Fibroblast of the conjunctiva (primary cell): ENCODE measurements at places on chromosomes 7 and 10.
A peak's percentile ranks its signal among the peaks of the same experiment; 100 is the strongest.

DNA sequence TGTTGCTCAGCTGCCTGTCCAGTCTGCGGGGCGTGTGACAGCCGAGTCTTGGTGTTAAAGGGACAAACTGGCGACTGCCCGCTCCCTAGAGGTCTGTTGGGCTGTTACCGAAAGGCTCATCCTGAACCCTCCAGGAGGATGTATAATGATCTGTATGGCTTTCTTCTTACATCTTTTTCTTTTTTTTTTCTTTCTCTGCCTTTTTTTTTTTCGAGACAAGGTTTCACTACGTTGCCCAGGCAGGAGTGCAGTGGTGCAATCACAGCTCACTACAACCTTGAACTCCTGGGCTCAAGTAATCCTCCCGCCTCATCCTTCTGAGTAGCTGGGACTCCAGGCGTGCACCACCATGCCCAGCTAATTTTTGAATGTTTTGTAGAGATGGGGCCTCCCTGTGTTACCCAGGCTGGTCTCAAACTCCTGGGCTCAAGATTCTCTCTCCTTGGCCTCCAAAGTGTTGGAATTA lies 857 bp downstream of the INTS15 start:
- no peak for DNase-seq

DNA sequence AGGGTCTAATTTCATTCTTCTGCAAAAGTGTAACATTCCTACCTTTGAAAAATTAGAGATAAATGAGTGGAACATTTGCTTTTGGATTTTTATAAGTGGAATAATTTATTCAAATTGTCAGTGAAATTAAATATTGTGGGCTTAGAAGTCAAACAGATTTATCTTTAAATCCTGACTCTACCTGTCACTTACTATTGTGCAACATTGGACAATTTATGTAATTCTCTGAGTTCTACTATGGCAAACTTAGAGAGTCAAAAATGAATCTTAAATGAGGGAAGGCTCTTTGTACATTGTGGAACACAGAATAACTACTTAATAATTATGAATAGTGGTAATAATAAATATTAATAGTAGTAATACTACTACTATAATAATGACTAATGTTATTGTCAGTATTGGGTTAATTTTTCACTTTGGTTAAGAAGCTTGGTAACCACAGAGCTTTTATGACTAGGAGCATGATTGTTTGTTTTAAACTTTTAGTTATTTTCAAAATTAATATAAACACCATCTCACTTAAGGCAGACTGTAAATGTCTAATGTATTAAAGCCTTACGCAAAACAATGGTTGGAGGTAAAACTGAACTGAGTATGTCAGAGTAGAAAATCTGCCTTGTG lies 70.0 kb downstream of the PRKG1 start:
- DNase-seq: no peak

DNA sequence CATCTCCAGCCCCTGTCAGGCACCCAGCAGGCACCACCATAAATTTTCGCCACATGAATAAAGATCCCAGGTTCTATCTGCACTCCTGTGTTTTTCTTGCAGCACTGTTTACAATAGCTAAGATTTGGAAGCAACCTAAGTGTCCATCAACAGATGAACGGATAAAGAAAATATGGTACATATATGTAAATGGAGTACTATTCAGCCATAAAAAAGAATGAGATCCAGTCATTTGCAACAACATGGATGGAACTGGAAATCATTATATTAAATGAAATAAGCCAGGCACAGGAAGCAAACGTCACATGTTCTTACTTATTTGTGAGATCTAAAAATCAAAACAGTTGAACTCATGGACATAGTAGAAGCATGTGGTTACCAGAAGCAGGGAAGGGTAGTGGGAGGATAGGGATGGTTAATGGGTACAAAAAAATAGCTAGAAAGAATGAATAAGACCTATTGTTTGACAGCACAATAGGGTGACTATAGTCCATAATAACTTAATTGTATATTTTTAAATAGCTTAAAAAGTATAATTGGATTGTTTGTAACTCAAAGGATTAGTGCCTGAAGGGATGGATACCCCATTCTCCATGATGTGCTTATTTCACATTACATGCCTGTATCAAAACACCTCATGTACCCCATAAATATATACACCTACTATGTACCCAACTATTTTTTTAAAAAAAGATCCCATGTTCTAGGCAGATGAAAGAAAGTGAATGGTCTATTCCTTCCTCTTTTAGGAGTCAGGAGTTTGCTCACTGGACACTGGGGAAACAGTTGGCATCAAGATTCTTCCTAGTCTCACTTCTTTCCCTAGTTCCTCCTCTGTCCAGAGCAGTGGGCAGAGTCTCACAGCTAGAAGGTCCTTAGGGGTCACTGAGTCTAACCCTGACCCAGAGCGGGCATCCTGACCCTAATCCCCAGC lies 1.0 kb upstream of the NPFFR1 start:
- no peak for DNase-seq

- no peak for DNase-seq
Measured at GRCh38 chr7:50858528-50859245, 76.0 kb upstream of the GRB10 start.

DNA sequence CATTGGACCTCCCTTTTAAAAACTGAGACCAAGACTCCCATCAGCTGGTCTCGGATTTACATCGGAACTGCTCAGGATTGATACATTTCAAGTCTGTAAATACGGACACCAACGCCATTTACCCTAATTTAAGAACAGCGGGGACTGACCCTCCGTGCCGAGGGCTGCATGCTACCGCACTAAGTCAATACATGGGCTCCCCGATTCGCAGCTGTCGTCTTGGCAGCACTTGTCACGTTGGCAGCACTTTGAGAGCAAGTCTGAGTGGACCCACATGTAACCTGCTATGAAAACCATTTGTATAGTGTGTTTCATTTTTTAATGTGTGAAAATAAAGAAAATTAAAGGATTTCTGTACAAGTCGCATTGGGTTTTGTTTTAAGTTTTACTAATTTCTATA lies 83.4 kb downstream of the EZH2 start:
- no peak for DNase-seq

- no peak for DNase-seq
Measured at GRCh38 chr7:148107443-148108127, 483.0 kb upstream of the C7orf33 start.

- DNase-seq: no peak
Measured at GRCh38 chr10:17033529-17034260, 95.9 kb downstream of the CUBN start.

GRCh38 chr7:127290801-127291361 lies 38.1 kb upstream of the GRM8 start:
- DNase-seq: no peak

DNA sequence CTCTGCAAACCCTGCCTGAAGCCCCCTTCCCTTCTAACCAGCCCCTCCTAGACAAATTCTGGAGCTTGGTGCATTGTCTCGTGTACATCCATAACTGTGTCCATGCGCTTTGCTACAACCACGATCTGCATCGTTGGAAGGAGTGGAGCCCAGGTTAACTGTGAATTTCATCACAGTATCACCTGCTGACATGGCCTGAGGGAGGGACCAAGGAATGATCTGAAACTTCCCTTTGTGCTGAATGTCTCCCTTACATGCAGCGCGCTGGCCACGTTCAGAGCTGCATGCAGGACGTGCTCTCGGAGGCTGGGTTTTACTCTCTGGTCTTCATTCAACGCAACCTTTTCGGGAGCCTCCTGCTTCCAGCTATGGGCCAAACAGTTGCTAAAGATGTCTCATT lies 222.3 kb downstream of the CUX1 start:
- no peak for DNase-seq

GRCh38 chr10:17228091-17229015 lies at the start of gene VIM:
VIM (plus strand) TSS chr10:17228241; CDS start chr10:17229423, 1,182 bp downstream.
- peak; percentile 98 for DNase-seq

- DNase-seq: no peak
Measured at GRCh38 chr10:83153714-83154113, 985.6 kb upstream of the GHITM start.

GRCh38 chr7:110061387-110061786 lies 1029.5 kb upstream of the LRRN3 start:
- no peak for DNase-seq

DNA sequence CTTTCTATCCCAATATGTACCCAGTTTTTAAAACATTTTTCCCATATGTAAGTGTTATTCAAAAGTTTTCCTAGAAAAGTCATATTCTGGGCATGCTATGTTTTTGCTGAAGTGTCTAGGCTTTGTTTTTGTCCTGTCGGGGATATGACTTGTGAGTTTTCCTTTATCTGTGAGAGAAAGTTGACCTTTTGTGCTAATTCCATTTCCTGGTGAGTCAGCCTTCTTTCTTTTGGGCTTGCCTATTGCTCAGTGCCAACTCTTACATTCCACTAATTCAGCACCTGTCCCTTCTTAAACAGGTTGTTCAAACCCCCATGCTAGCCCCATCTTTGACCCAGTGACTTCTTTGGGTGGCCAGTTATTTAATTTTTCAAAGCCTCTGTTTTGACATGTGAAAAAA lies 146.2 kb downstream of the AHR start:
- DNase-seq: no peak

- no peak for DNase-seq
Measured at GRCh38 chr7:38393874-38394273, 120.4 kb upstream of the TARP start.

DNA sequence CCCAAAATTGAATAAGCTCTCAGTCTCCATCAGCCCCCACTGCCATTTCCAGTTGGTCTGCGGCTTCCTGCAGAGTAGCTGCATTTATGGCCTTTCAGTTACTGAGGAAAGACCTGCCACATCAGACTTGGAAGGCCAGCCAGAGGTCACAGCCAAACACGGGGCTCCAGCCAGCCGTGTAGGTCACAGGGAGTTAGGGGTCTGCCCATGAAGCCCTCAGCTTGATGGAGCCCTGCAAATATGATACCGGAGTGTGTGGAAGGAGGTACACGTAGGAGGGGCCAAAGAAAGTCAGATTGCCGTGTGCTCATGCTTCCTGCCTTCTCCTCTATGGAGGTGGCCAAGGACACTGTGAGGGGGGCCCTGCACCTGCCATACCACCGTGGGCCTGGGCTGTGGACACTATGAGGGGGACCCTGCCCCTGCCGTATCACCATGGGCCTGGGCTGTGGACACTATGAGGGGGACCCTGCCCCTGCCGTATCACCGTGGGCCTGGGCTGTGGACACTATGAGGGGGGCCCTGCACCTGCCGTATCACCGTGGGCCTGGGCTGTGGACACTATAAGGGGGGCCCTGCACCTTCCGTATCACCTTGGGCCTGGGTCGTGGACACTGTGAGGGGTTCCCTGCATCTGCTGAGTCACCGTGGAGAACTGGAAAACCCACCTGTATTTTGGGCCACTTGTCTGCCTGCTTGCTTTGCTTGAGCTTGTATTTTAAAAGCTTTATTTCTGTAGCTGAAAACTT lies 335.7 kb upstream of the SHH start:
- no peak for DNase-seq

- no peak for DNase-seq
Measured at GRCh38 chr10:130740915-130741750, 570.4 kb downstream of the TCERG1L start.

DNA sequence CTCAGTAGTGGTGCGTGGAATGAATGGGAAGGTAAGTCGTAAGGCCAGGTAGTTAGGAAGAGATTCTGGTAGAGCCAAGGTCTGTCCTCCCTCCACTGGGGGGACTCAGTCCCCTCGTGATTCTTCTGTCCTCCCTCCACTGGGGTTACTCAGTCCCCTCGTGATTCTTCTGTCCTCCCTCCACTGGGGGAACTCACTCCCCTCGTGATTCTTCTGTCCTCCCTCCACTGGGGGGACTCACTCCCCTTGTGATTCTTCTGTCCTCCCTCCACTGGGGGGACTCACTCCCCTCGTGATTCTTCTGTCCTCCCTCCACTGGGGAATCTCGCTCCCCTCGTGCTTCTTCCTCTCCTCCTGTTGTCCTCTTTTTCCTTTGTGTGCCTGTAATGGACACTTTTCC lies 125.1 kb downstream of the CELF2 start:
- DNase-seq: no peak

DNA sequence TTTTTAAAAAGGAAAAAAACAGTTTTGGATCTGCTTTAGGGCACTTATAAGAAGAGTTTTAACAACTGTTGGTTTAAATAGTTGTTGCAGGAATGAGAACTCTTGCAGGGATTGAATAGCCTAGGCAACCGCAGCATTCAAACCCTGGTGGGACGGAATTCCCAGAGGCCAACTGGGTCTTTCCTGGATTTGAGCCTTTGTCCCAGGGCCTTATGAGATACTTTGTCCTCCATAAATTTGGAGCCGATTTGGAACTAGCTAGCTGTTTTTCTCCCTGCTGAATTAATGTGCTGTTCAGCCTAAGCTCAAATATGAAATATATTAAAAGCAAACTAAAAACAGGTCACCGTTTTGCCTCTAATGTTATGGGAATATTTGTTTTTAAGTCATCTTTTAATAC lies 109.6 kb downstream of the LRMDA start:
- no peak for DNase-seq

DNA sequence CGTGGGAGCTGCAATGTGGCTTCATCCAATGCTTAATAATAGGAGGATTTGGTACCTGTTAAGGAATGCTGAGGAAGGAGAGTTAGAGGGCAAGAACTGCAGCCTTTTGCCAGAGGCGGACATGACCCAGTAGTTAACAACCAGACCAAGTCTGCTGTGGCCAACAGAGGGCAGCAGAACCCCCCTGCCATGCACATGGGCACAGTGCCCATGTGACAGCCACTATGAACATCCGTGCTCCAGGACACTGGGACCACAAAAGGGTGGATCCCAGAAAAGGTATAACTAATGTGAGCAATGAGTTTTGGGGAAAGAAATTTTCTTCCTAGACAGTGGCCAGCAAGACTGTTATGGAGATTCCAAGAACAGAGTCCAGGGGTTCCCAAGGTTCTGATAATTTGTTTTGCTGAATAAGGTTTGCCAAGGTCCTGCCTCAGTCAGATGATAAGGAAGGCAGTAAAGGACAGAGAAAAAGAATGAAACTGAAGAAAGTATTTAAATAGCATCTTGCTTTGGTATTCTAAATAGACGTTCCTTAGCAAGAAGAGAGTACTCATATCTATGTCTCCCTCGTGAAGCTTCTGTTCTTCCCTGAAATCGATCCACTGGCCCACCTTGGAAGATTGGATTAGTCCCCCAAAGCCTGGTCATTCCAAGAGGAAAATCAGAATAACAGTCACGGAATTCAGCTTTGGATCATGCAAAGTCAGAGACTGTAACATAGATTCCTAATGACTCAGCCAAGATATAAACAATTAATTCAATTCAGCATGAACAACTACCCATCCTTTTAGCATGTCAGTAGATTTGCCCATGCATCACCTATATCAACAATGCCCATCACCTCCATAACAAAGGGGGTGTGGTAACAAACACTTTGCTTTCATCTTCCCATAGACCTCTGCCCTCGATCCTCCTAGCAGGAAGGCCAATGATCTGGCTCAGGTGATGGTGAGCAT lies 56.0 kb downstream of the LGI1 start:
- peak; percentile 14 for DNase-seq

- DNase-seq: no peak
Measured at GRCh38 chr10:116024271-116024878, 248.6 kb downstream of the GFRA1 start.

DNA sequence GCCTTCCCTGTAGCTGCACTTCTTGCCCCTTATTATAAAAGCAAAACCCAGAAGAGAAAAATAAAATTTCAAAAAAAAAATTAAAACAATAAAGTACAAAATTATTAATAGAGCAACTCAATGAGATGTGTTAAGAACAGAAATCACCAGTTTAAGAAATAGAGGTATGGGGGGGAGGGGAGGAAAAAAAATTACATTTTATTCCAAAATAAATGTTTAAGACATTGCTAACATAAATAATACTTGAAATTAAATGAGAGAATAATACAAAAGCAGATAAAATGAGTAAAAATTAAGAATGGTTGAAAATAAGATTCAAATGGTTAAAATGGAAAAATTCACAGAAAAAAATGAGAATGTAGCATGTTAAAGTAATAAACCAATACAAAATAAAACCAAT lies 3.1 kb downstream of the IFIT2 start:
- no peak for DNase-seq
